ENCODE measurements at places on chromosomes 5 and 9. TPM values are rescaled to one million over a fixed set of nuclear protein-coding genes. Genes with fewer than 3 reads are reported as not detected.

CCNJL gene
- 0.08 TPM for total RNA-seq

CTSV gene
- total RNA-seq: 49.1 TPM

IFNE gene
- total RNA-seq: not detected

NUTM2G gene
- total RNA-seq: not detected

SLC25A2 gene
- 0.66 TPM for total RNA-seq

GRCh38 chr5:43973318-43973717, 370.3 kb downstream of the NNT start:
- no peak for DNase-seq

- DNase-seq: no peak
Measured at GRCh38 chr5:9187614-9188013, 358.3 kb downstream of the SEMA5A start.

DNA sequence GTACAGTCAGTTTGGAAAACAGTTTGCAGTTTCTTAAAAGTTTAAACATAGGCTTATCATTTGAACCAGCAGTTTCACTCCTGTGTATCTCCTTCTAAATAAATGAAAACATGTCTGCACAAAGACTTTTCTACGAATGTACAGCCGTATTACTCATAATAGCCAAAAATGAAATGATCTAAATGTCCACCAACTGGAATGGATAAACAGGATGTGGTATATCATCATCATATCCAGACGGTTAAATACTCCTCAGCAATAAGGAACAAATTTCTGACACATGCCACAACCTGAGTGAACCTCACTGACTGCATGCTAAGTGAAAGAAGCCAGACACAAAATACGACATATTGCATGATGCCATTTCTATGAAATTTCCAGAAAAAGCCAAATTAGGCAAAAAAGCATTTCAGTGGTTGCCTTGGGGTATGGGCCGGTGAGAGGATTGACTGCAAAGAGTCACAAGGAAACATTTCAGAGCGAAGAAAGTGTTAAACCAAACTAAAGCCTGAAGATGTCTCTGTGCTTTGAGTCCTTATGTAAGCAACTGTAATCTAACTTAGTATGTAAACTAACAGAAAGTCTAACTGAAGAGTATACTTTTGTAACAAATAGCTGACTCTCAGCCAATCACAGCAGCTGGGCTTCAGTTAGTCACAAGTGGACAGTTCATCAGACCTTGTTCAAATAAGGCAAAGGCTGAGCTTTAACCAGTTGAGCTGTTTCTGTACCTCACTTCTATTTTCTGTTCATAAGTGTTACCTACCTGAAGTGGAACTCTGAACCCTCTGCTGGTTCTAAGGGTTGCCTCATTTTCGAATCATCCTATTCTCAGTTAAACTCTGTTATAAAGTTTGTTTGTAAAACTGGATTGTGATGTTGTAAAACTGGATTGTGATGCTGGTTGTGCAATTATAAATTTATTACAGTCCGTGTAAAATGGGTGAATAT, 65.2 kb downstream of the TRIO start:
- no peak for DNase-seq

DNA sequence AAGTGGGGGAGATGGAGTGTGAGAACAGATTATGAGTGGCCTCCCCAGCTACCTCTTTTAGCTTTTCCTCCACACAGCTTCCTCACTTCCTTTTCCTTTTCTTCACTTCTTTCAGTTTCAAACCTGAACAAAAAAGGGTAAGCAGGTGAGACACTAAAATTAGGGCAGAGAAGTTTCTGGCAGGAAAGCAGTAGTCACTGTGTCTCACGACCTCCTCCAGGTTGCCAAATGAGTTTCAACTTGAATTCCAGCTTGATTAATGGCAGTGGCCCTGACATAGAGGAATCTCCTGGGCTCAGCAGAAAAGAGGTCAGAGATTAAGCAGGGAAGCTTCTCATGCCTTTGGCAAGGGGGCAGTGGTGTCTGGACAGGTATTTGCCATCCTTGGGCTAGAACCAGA, 63.7 kb upstream of the SPINK5 start:
- DNase-seq: no peak

- DNase-seq: no peak
Measured at GRCh38 chr9:136728548-136729123, 14.1 kb downstream of the LCN10 start.

- no peak for DNase-seq
Measured at GRCh38 chr5:103345461-103345860, 86.9 kb downstream of the MACIR start.

- DNase-seq: no peak
Measured at GRCh38 chr9:119938871-119939270, 569.6 kb upstream of the BRINP1 start.

GRCh38 chr5:37769108-37769507, 70.7 kb downstream of the GDNF start:
- DNase-seq: no peak

DNA sequence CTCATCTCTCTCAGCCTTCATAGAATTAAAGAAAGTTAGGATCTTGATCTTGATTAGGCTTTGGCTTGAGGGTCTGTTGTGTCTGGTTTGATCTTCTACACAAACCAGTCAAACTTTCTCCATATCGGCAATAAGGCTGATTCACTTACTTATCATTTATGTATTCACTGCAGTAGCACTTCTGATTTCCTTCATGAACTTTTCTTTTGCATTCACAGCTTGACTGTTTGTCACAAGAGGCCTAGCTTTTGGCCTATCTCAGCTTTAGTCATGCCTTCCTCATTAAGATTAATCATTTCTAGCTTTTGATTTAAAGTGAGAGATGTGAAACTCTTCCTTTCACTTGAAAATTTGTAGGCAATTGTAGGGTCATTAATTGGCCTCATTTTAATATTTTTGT, 62.8 kb downstream of the SH3RF2 start:
- no peak for DNase-seq

DNA sequence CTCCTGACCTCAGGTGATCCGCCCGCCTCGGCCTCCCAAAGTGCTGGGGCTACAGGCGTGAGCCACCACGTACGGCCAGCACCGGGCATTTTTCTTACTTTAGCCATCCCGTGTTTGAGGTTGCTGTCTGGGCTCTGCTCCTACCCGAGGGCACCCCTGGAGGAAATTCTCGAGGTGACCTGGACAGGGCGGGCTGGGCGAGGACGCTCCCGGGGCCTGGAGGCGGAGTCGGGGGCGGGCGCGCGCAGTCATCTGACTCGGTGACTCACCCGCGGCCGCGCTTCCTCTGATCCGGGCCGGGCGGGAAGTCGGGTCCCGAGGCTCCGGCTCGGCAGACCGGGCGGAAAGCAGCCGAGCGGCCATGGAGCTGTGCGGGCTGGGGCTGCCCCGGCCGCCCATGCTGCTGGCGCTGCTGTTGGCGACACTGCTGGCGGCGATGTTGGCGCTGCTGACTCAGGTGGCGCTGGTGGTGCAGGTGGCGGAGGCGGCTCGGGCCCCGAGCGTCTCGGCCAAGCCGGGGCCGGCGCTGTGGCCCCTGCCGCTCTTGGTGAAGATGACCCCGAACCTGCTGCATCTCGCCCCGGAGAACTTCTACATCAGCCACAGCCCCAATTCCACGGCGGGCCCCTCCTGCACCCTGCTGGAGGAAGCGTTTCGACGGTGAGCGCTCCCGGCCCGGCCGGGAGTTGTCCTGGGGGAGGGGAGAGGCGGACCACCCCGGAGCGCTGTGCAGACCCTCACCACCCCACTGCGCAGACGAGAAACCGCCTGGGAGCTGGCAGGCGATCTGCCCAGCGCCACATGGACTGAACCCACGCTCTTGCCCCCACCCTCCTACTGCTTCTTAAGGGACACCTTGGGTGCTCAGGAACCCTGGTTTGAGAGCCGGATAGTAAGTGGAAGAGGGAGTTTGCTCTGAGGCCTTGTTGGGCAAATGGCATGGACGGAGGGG, at the start of gene HEXB:
Gene HEXB, plus strand, starts transcription at position 334 of the 952 bp plus-strand sequence. Its CDS starts 28 bp downstream, at position 362.
- peak; percentile 98 for DNase-seq

DNA sequence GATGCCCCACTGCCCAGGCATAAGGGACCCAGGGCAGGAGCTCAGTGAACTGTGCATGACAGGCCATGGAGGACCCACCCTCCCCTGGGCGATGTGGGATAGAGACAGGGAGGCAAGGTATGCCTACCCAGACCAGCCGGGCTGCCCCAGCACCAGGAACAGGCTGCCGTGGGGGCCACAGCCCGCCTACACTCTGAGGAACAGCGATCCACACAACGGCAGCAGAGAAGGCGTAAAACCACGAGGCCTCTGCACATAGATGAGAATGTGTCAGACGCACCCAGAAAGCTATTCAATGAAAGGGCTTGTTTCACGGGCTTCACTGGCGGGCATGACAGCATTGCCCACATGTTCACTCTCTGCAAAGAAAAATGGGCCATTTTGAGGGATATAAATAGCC, 49.5 kb downstream of the SEMA4D start:
- no peak for DNase-seq

- no peak for DNase-seq
Measured at GRCh38 chr5:157189223-157189622, 8.6 kb downstream of the ITK start.

DNA sequence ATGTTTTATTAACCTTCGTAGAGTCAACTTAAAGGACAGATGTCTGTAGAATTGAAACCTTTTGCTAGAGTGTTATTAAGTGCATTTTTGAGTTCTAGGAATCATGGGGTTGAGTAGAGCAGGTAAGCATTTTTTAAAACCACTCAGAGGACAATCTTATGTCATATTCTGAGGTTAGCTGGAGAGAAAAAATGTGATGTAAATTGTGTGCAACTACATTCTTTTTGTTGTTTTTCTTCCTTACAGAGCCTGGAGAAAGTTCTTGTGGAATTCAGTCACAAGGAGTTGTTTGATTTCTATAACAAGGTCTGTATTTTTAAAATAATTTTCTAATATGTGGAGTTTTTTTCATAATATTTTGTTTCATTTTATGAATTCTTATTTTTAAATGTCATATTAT, 206.4 kb downstream of the COMMD10 start:
- DNase-seq: no peak

DNA sequence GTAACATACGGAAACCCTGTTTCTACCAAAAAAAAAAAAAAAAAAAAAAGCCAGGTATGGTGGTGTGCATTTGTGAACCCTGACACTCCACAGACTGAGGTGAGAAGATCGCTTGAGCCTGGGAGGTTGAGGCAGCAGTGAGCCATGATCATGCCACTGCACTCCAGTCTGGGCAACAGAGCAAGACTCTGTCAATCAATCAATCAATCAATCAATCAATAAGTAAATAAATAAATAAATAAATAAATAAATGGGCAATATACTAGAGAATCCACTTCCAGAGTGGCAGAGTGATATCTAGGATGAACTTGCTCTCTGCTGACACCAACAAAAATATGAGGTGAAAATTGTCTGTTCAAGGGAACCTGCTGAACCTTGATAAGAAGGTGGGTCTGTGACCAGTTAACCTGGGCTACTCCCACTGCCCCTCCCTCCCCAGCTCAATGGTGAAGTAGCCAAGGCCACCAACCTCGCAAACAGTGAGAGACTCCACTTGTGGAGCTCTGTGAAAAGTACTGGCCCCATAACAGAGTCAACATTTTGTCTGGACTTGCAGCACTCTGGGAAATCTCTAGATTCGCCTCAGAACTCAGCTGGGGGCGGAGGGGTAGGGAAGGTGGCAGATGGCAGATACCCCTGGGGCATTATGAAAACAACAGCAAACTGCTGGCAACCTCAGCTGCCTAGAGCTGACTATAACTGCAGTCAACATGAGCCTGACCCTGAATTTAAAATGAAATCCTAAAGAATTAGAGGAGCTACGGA, 163.7 kb downstream of the ROR2 start:
- DNase-seq: no peak

DNA sequence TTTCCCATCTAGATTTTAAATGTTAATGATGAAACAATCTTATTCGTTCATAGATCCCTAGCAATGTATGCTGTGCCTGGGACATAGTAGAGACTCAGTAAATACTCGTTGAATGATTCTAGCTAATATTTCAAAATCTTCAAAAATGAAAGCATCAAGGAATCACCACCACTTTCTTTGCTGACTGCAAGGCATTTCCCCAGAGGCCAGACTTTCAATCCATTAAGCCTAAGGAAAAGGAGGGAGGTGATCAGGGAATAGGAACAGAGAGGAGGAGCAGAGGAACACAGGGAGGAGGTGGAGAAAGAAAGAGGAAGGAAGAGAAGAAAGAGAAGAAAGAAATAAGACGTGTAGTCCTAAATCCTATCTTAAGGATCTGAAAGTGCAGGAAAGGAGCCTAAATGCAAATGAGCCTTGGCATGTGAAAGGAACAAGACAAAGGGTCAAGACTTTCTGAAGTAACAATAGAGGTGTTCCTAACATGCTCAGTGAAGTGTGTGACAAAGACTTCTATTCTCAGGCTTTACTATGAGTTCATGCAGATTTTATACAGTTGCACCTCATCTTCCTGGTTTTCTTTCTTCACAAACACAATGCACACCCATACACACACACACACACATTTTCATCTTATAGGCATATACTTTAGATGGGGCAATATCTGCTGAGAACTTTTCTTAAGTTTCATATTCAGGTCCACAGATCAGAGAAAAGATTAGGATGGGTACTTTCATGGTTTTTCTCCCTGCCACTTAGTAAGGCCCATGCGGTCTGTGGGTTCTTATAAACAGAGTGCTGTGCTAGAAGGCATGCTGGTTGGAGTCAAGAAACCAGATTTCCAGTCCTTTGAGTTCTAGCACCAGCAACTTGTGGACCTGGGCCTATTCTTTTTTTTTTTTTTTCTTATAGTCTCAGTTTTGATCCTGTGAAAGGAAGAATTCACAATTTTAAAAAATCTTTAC, 512.2 kb upstream of the TNC start:
- no peak for DNase-seq

- DNase-seq: no peak
Measured at GRCh38 chr9:23493219-23493618, 332.8 kb downstream of the ELAVL2 start.

- DNase-seq: no peak
Measured at GRCh38 chr5:45532826-45533624, 163.2 kb downstream of the HCN1 start.

GRCh38 chr5:83035373-83036100, 41.7 kb downstream of the TMEM167A start:
- no peak for DNase-seq

DNA sequence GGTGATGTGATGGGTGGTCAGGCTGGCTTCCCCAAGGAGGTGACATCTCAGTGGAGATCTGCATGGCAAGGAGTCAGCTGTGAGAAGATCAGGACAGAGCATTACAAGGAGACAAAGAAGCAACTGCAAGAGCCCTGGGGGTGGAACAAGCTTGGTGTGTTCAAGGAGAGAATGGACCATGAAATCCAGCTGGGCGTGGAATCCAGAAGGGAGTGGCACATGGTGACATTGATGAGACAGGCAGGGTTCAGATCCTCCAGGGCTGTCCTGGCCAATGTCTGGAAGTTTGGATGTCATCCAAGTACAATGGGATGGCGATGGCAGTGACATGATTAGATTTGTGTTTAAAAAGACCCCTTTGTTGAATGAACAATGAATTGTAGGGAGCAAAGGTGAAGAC, 175.6 kb downstream of the MACROH2A1 start:
- no peak for DNase-seq

DNA sequence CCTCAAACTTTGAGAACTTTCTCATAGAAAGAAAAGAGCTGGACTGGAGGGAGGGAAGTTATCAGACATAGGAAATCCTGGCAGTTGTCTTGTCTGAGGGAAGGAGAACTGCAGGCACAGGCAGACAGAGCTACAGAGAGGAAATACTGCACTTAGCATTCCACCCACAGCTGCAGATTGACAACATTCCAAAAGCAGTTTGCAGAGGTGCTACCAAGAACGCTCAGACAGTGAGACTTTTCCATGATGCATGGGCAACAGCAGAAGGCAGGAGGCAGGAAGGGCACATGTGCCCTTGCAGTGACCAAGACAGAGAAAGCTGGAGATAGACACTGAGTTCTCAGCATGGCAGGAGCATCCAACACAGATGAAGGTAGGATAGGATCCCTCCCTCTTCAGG, 327.5 kb upstream of the ZNF462 start:
- no peak for DNase-seq

- no peak for DNase-seq
Measured at GRCh38 chr9:88587885-88588649, 53.1 kb downstream of the NXNL2 start.
